ENCODE measurements at places on chromosomes 13 and 19.

- H3K4me1 ChIP-seq = peaks cover 7% of the 10 kb centered on the region
- H3K4me3 ChIP-seq = no peak overlapping the region
- no peaks in the 10 kb centered on the region for H3K27me3 ChIP-seq
- H3K36me3 ChIP-seq = no peaks in the 10 kb centered on the region
- no peak overlapping the region for H3K27ac ChIP-seq
Measured at GRCh38 chr13:78393286-78394142, 209.8 kb downstream of the POU4F1 start.

DNA sequence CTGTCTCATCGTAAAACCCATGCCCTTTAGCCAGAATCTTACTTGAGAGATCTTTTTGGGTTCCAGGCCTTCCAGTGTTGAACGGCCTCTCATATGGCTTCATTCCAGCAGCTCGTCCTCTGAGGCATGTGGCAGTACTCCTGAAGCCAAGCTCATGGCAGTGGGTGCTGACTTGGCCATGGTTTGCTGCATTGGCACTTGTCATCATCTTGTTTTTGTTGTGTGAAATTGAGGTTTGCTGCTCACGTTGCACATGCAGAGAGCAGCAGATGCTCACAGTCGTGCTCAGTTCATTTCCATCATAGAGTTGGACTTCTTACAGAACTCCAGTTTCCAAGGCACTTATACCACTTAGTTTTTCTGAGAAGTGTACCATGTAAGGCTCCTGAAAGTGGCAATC lies 14.9 kb downstream of the TEX29 start:
- no peaks in the 10 kb centered on the region for H3K4me1 ChIP-seq
- H3K36me3 ChIP-seq = no peaks in the 10 kb centered on the region
- DNase-seq = no peak
- no peaks in the 10 kb centered on the region for H3K27me3 ChIP-seq
- no peak overlapping the region for H3K4me3 ChIP-seq

GRCh38 chr13:50783066-50783465 lies 60.4 kb downstream of the DLEU7 start:
- H3K27ac ChIP-seq = no peak overlapping the region
- no peaks in the 10 kb centered on the region for H3K27me3 ChIP-seq
- DNase-seq = no peak
- no peaks in the 10 kb centered on the region for H3K4me1 ChIP-seq

DNA sequence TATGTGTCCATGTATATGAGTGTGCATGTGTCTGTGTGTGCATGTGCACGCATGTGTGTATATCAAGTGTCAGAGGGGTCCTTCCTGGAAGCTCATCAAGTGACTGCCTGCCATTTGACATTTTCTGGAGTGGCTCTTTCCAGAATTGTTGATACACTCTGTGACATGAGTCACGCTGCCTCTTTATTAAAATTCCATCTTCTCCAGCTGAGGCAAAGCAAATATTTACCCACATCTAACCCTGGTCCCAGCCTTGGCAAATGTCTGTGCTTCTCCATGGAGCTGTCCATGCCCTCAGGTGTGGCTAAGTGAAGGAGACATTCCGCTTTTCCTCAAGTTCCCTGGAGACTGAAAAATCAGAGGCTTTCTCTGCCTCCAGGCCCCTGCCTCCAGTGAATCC lies 88.2 kb upstream of the MBNL2 start:
- H3K27ac ChIP-seq = no peak overlapping the region
- H3K4me1 ChIP-seq = no peaks in the 10 kb centered on the region
- no peaks in the 10 kb centered on the region for H3K36me3 ChIP-seq
- H3K27me3 ChIP-seq = no peaks in the 10 kb centered on the region
- H3K4me3 ChIP-seq = no peak overlapping the region

DNA sequence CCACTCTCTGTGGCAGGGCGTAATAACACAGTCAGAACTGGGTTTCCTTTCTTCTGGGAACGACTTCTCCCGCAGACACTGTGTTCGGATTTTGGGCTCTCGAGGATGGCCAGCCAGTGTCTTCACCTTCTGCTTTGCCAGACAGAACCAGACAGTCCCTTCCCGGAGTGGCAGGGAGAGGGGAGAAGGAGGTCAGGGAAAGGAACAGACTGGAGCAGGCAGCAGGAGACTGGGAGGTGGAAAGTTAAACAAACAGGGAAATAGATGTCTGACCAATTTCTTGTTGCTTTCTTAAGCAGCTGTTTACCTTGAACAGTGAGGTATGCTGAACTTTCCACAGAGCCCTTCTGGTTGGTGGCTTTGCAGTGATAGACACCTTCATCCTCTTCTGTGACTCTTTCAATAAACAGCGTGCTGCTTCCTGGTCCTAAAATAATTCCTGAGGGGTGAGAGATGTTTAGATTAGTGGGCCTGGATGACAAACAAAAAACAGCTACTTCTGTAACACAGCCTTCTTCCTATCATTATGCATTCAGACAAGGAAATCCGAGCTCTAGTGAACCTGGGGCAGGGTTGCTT lies 137.6 kb downstream of the FLT1 start:
- no peak overlapping the region for H3K4me3 ChIP-seq
- H3K27me3 ChIP-seq = no peaks in the 10 kb centered on the region
- DNase-seq = no peak
- no peaks in the 10 kb centered on the region for H3K4me1 ChIP-seq
- H3K36me3 ChIP-seq = no peaks in the 10 kb centered on the region

GRCh38 chr13:46866150-46866549 lies 30.7 kb downstream of the HTR2A start:
- no peaks in the 10 kb centered on the region for H3K27me3 ChIP-seq
- no peak overlapping the region for H3K27ac ChIP-seq
- H3K36me3 ChIP-seq = no peaks in the 10 kb centered on the region
- H3K4me1 ChIP-seq = no peaks in the 10 kb centered on the region
- no peak for DNase-seq

DNA sequence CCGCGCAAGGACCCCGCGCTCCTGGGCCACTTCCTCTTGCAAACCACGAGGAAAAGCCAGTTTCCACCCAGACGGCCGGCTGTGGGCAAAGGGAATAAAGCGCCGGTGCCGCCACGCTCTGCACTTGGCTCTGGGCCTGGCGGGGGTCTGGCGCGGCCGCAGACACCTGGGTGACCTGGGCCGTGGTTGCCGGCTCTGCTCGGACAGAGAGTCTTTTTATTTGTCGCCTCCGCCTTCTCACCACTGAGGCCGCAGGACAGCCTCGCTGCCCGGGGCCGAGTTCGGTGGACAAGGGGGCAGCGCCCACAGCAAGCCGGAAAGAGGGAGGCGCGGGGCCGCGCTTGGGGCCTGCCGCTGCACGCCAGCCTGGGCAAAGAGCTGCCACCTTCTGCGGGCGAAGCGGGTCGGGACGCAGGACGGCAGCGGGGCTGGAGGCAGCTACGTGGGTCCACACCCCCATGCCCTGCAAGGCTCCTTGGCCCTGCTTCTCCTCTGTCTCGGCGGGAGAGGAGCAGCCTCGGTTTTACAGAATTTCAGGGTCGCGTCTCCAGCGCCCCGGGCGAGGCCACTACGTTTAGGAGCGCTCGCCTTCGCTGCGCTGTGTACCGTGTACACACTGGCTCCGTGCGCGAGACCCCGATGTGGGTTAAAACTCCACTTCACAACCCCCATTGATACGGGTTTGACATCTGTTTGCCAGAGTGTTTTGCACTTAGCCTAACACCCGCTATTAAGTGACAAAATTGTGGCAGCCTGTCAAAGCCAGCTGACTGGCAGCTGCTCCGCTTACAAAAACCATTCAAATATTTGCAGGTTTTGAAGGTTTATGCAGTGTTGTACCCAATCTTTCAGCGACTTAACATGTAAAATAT lies 13.0 kb upstream of the SOX1 start:
- no peaks in the 10 kb centered on the region for H3K36me3 ChIP-seq
- DNase-seq = no peak
- no peak overlapping the region for H3K4me3 ChIP-seq
- H3K4me1 ChIP-seq = no peaks in the 10 kb centered on the region
- H3K27me3 ChIP-seq = no peaks in the 10 kb centered on the region

All from MM.1S (cell line).